ENCODE measurements at places on chromosomes 2 and 18.

DNA sequence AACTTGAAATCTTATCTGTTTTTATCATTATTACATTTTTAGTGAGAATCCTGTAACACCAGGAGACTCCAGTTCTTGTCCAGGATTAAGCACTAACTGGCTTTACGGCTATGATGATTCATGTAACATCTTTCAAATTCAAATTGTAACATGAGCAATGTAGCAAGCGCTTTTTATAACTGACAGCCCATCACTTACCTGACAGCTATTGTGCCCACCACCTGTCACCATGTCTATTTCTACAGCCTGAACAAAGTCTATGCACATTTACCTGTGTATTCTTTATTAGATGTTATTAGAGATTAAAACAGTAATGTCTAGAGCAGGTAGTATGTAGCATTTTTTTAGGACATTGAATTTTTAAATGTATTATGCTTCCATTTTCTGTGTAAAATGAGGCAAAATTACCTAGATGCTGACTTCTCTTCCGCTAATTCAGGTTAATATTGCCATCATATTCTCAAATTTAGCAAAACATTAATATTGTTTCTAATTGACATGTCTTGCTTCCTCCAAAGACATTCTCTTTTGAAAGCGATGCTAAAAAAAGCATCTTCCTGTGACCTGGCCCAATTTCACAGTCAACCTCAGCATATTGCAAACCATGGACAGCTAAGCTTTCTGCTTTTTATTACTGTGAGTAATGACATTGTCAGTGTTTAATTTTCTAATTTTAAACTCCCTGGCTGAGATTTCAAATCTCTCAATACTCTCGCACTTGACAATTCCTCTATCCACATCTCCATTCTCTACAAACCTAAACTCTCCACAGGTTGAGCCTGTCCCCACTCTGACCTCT lies 37.8 kb downstream of the RIT2 start:
- no peak for DNase-seq

DNA sequence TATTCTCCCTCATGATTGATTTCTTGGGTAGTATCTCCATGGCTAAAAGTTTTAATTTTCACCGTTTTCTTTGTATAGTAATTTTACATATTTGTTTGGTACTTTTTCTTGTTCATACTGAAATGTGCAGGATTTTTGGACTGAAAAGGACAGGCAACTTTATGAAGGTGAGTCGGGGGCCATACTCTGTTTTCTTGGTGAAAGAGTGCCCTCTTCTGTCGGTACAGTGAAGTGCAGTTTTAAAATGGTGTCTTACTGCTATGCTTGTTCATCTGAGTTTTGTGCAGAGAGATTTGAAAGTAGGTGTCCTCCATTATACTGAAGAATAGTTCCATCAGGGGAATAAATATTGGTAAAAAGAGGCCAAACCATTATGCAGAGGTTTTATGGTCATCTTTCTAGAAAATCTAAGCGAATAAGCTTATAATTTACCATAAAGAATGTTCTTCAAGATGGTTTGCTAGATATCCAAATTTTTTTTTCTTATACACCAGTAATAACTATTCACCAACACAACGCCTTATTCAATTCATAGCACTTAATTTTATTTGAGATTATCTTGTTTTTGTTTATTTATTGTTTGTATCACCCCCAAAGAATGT lies 8.7 kb upstream of the SERPINB13 start:
- no peak for DNase-seq

DNA sequence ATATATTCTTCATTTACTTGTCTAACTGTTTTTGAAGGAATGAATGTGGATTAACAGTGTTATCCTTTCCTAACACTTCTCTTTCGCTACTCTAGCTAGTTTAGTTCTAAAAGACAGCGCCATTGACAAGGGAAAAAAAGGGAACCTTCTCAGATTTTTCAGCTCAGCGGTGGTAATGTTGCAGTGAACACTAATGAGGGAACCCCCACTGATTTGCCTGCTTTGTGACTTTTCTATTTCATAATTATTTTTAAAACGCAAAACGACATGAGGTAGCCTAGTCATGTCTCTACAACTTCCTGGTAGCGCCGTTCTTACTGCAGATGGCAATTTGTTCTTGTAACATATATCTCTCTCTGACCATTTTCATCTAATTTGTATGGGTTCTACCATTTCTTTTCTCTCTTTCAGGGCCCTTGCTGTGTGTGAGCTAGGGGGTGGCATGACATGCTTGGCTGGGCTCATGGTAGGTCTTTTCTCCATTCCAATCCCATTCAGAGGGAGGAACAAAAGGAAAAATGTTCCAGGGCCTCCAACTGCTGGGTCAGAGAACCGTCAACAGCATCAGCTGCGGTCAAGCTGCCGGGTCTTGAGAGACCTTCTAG lies 235.5 kb upstream of the SIX3 start:
- no peak for DNase-seq

DNA sequence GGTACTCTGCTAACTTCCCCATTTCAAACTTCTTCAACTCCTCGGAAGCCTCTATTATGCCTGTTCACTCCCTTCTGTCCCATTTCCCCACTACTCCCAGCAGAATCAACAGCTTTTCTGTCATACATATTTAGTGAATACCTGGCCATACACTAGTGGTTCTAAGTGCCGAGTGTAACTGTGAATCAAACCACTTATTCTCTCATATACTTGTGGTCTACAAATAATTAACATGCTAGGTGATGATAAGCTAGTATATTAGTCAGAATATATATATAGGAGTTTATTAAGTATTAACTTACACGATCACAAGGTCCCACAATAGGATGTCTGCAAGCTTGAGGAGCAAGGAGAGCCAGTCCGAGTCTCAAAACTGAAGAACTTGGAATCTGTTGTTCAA lies 150.7 kb downstream of the CCDC102B start:
- no peak for DNase-seq

- DNase-seq = no peak
Measured at GRCh38 chr18:14933964-14934363, 186.0 kb downstream of the ANKRD30B start.

DNA sequence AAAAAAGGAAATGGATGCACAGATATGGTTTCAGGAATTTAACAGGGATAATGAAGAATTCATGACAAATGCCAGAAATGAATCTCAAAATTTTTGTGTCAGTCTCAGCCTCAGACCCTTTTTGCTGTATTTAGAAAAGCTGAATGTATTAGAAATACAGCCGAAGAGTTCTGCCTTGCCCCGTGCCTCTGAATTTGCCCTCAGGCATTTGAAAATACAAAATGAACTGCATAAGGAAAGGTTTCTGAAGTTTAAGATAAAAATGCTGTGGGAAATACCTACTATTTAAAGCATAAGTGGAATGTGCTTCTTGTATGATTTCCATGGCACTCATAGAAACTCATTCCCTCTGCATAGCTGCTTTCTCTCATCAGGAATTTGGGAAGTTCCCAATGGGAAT lies 1580.6 kb downstream of the DPP10 start:
- no peak for DNase-seq

DNA sequence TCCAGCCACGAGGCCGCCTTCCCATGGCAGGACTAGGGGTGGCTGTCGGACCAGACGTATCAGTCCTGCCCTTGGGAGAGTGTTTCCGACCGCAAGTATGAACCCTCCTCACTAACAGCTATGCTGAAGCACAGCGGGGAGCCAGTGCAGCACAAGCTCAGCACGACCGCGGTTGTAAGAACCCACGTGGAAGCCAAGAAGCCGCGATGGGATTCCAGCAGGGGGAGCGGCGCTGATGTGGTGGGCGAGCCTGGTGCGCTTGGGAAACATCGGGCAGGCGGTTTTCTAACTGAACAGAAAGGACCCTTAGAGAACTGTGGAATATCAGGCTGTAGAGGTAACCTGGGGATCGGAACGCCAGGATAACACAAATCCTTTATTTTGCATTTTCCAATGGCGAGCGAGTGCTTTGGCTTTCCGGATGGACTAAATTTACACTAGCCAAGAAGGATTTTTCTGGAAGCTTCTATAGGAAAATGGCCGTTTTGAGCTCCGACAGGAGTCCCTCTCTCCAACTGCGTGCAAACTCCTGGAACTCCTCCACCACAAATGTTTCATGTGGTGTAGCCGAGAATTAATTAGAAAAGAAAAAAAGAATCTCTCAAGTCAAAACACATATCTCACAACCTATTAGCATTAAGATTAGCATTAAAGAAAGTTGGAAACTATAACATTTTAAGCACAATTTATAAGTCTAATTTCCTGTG lies 132.0 kb upstream of the MYCN start:
- no peak for DNase-seq
